T-helper 1 cell treated with Interleukin-12 subunit alpha and Interleukin-12 subunit beta and Interleukin-4 antibody, amounts not matched to agents 30 ng/mL and 1 ng/mL, for 36 hours (primary cell): ENCODE measurements at places on chromosomes 16 and 17. TPM values are rescaled to one million over a fixed set of nuclear protein-coding genes. Genes with fewer than 3 reads are reported as not detected.

The NPIPA7 gene
- 5.1 and 8.3 TPM in 2 replicates for total RNA-seq

The NOG gene
- total RNA-seq: not detected in 2 replicates

The KRT24 gene
- total RNA-seq: not detected in 2 replicates

The EPX gene
- not detected in 2 replicates for total RNA-seq

The TMEM235 gene
- not detected in 2 replicates for total RNA-seq

The CMTM2 gene
- total RNA-seq: 3.1 and 3.4 TPM in 2 replicates

The CCL4 gene
- total RNA-seq: 101 and 115 TPM in 2 replicates

The TSPAN10 gene
- total RNA-seq: 0.37 and 0.47 TPM in 2 replicates

The SARM1 gene
- total RNA-seq: 29.1 and 29.8 TPM in 2 replicates

The DNAAF8 gene
- 0.56 TPM in 1 of 2 replicates, not detected in the other for total RNA-seq

The PTGES3L gene
- 0.63 and 0.81 TPM in 2 replicates for total RNA-seq

The ZSCAN10 gene
- 0.12 and 0.24 TPM in 2 replicates for total RNA-seq

The LITAFD gene
- not detected in 2 replicates for total RNA-seq

The TSR1 gene
- 35.1 and 37.5 TPM in 2 replicates for total RNA-seq

The ADAM11 gene
- 0.32 TPM in 2 replicates for total RNA-seq

The ZNF750 gene
- not detected in 2 replicates for total RNA-seq

The SEPTIN1 gene
- total RNA-seq: 355 and 356 TPM in 2 replicates

The FA2H gene
- total RNA-seq: 0.15 and 0.22 TPM in 2 replicates

The SPNS2 gene
- total RNA-seq: 0.24 and 0.47 TPM in 2 replicates

The FOXK2 gene
- total RNA-seq: 70.6 and 73.0 TPM in 2 replicates

The CCT6B gene
- 0.88 and 1.1 TPM in 2 replicates for total RNA-seq

The TNP2 gene
- not detected in 2 replicates for total RNA-seq

The FBF1 gene
- total RNA-seq: 21.0 and 22.2 TPM in 2 replicates

The MYH2 gene
- not detected in 2 replicates for total RNA-seq

The POLR2A gene
- total RNA-seq: 208 and 222 TPM in 2 replicates

The TMEM204 gene
- total RNA-seq: 49.2 and 49.9 TPM in 2 replicates

The FOXN1 gene
- not detected in 2 replicates for total RNA-seq

The CCL7 gene
- total RNA-seq: not detected in 2 replicates

The AIPL1 gene
- not detected in 2 replicates for total RNA-seq

The NPB gene
- total RNA-seq: 0.32 and 0.34 TPM in 2 replicates

The OR3A2 gene
- total RNA-seq: 0.86 and 0.98 TPM in 2 replicates

The SLC12A3 gene
- total RNA-seq: not detected in 2 replicates

The PABPN1L gene
- not detected in 2 replicates for total RNA-seq

The KRT34 gene
- total RNA-seq: not detected in 2 replicates

The KRT39 gene
- not detected in 2 replicates for total RNA-seq

The PRDM7 gene
- not detected in 2 replicates for total RNA-seq

The SLC6A2 gene
- total RNA-seq: not detected in 2 replicates

The ROGDI gene
- 5.5 and 6.2 TPM in 2 replicates for total RNA-seq

The SERPINF2 gene
- 0.91 and 0.93 TPM in 2 replicates for total RNA-seq
